Stimulated activated CD8-positive, alpha-beta memory T cell treated with anti-CD3 and anti-CD28 coated beads, Interleukin-7, amount 100 ng/mL, for 24 hours (primary cell): ENCODE measurements at places on chromosomes 2 and 18.

DNA sequence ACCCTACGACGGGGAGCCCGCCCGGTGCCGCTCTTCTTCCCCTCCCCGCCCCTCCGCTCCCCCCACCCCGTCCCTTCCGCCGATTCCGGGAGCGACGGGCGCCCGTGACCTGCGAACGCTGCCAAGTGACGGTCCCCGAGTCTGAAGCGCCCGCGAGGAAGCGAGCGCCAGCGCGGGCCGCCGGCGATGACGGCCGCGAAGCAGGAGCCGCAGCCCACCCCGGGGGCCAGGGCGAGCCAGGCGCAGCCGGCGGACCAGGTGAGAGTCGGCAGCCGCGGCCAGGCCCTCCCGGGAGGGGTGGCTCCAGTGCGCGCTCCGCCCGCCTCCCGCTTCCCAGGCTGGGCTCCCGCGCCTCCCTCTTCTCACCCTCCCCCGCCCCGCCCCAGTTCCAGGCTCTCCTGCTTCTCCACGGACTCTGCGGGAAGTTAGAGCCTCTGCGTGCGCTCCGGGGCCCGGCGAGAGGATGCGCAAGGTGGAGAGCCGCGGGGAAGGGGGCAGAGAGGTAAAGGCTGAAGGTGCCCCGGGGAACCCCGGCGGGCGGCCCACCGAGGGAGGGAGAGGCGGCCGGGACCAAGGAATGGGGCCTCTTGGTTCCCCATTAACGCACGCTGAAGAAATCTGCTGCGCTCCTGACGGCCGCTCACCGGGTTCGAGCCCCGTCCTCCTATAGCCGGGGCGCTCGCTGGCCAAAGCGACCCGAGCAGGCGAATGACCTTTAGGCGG lies 719.5 kb downstream of the DPP10 start:
- no peak for DNase-seq

DNA sequence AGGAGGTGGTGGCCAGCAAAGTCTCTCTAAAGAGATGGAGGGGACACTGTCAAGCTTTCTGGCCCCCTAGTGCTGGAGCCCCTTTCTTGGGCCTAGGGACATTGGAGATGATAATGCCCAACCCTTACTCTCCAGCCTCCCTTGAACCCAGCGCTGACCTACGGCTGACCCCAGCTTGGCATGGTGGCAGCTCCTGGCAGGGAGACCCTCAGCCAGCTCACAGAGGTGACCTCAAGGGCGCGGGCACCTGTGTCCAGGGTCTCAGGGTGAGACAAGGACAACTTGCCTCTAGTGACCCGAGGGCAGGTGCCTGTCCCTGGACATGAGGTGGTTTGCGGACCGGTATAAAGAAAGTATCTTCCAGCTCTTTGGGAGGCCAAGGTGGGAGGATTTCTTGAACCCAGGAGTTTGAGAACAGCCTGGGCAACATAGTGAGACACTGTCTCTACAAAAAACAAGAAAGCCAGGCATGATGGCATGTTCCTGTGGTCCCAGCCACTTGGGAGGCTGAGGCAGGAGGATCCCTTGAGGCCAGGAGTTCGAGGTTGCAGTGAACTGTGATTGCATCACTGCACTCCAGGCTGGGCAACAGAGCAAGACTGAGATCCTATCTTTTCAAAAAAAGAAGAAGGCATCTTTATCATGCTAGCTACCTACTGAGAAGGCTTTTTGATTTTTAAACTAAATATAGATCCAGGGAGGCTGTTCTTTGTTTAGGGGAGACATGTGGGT lies 3.3 kb upstream of the PER2 start:
- DNase-seq, result no peak

GRCh38 chr2:101985101-101985792 lies 6.5 kb upstream of the IL1R2 start:
- DNase-seq, result no peak

GRCh38 chr18:79940126-79940813 lies 11.2 kb downstream of the SLC66A2 start:
- DNase-seq, result no peak

DNA sequence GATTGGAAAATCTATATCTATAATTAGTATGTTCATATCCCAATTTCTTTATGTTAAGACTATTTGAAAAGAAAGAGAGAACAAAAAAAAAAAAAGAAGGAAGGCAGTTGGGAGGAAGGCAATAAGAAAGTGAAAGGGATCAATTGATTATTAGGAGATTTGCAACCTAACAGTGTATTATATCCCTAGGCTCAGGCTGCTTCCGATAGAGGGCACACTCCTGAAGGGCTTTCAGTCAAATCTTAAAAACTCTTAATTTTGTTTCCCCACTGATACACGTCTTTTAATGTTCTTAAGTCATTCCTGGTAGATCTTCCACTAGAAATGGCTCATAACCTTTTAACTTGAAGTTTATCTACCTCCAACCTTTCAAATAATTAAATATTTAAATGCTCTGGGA lies 763.9 kb downstream of the BCL11A start:
- DNase-seq, result no peak

GRCh38 chr18:45650321-45650720 lies 35.0 kb downstream of the SLC14A2 start:
- DNase-seq, result no peak

DNA sequence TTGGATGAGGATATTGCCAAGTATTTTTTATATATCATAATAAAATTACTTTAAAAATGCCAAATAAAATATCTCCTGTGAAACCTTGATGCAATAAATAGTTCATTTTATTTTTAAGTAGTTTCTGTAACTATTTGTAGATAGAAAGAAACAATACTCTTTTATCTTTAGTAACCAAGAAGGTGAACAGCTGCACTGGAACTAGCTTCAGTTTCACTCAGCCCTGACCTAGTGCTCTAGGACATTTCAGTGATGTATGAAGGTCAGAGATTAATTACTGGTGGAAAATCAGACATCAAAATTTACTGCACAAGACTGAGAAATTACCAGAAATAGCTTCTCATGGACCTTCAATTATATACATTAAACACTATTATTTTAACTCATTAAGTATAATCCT lies 1305.0 kb downstream of the CNTNAP5 start:
- DNase-seq, result no peak

GRCh38 chr2:60882971-60883753 lies 1.8 kb downstream of the REL start:
- DNase-seq, result no peak

- DNase-seq, result no peak
These were observed 99.1 kb upstream of the PELI1 start for GRCh38 chr2:64243081-64244036.

DNA sequence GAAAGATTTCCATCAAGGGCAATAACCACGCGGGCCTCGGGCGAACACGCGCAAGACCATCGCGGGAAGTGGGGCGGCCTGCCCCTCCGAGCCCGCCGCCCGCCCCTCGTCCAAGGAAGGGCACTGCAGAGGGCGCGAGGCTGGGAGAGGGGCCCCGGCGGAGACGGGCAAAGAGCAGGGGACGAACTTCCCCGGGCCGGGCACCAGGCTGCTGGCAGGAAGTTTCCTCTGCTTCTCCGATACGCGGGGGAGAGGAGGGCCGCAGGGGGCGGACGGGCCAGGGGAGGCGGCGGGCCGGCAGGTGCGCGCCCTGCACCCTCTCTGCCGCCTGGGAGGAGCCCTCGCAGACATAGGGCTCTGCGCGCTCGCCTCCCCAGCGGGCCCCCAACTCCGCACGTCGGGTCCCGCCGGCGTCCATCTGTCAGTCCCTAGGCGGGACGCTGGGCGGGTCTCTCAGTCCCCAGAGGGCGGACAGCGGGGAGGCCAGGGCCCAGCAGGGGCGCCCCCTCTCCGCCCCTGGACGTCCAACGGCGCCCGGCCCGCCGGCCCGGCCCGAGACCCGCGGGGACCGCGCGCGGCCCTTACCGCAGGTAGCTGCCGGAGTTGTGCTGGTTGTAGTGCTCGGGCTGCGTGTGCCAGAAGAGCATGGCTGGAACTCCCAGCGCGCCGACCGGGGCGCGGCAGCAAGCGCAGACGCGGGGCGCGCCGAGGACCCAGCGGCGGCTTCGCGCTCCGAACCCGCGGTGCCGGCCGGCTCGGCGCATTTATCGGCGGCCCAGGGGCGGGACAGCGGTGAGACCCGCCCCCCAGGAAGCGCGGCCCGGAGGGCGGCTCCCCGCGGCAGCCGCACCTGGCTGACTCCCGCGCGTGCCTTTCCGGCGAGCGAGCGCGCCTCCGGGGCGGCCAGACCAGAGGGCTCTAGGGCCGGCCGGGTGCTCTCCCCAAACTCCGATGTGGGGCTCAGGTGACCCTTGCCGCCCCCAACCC lies at the start of gene TFCP2L1:
Gene TFCP2L1, minus strand, starts transcription at position 740 of the 987 bp plus-strand sequence. Its CDS starts 93 bp downstream, at position 647.
- no peak for DNase-seq

- no peak for DNase-seq
These were observed 41.4 kb downstream of the STEAP3 start for GRCh38 chr2:119264781-119265692.

- no peak for DNase-seq
These were observed 1215.8 kb downstream of the CNTNAP5 start for GRCh38 chr2:125240870-125241269.

- no peak for DNase-seq
These were observed 395.3 kb upstream of the NXPH2 start for GRCh38 chr2:139175510-139175909.

DNA sequence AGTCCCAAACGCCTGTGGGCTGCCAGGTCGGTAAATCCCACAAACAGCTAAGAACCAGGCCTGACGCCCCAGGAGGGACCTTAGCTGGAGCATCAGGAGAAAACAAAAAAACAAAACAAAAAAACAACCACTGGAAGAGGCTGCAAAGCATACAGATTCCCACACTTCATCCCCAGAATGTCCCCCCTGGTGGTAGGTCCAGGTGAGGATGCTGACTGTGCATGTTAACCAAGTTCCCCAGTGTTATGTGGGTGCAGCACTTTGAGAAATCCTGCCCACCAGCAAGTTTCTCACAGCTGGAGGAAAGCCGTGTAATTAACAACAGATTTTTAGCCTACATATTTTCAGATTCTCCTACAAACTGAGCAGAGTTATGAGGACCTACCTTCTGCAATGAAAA lies 15.1 kb downstream of the ST3GAL5 start:
- no peak for DNase-seq

DNA sequence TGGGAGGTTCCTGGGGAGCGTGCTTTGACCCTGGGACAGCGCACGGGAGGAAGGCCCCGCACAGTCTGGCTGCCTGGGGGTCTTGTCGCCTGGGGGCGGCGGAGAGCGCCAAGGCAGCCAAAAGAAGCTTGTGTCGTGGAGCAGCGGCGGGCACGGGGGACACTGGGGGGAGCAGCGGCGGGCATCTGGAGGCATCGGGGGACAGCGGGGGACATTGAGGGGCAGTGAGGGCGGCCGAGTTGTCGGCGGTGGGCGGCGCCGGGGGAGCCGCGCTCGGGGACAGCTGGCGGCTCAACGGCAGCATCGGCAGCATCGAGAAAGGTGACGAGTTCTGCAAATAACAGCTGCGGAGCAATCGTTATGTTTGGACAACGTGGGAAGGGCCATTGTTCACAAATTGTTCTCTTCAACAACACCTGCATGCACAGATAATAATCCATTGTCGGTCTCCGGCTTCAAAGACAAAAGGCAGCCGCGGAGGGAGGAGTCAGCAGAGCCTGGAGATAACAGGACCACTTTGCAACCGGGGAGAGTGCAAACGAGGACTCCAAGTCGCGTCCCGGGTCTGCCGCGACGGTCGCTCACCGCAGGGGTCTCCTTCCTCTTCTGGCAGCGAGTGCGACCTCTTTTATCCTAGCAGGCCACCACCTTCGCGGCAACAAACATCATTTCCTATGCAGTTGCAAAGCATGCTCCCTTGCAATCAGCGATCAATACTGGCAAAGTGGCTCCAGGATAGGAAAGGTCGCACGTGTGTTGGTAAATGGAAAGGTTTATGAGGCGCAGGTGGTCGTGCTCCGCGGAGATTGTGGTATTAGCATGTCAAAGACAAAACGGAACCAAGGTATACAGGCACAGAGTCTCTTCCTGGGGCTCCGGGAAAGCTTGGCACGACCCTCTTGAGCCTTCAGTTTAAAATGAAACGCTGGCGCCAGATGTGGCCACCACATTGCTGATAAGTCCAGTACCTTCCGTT lies 132.3 kb upstream of the DLX2 start:
- no peak for DNase-seq

- DNase-seq, result no peak
These were observed 166.7 kb upstream of the EPAS1 start for GRCh38 chr2:46130511-46130910.

DNA sequence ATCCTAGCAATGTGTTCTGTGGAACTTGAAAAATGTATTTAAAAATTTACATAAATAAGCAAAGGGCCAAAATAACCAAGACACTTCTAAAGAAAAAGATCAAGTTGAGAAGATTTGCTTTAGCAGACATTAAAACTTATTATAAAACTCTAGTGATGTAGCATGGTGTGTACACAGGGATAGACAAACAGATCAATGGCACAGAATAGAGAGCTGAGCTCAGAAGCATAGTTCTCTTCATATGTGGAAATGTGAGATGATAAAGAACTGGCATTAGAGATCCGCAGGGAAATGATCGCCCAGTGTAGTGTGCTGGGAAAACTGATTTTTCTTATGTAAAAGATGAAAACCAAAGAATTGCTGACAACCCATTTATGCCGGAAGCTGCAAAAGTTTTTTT lies 39.4 kb downstream of the SERPINB8 start:
- DNase-seq, result no peak

GRCh38 chr2:201148434-201148990 lies 32.5 kb downstream of the CFLAR start:
- no peak for DNase-seq

- DNase-seq, result no peak
These were observed 606.9 kb upstream of the NRXN1 start for GRCh38 chr2:51638811-51639210.

- DNase-seq, result no peak
These were observed 182.8 kb upstream of the MEIS1 start for GRCh38 chr2:66252109-66252508.

GRCh38 chr2:101400506-101401325 lies 13.4 kb upstream of the CREG2 start:
- DNase-seq, result no peak

DNA sequence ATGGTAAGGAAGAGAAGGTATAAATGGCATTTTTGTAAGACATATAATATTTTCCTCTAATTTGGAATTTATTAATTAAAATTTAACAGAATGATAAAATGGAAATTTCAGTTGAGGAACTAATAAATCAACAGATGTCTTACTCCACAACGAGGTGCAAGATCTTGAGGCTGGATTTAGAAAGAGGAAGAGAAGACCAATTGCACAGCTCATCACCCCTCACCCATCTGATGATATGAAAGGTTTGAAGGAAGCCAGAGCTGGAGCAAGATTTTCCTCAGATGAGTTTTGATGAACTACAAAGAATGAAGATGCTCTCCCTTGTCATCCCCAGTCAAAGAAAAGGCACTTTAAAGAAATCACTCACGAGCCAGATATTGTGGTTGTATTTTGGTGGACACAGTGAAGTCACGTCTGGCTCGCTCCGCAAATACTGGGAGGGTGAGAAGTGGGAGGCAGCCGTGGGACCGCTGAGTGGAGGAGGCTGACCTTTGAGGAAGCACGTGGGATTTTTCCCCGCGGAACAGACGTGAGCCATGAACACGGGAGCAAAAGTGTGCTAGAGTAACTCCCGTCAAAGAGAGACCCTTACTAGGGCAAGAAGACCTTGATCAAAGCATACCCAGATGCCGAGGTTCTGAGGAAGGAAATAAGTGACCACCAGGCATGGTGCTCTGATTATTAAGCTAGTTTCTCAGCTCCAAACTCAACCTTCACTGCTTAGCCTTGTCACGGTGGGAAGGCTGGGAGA lies 511.4 kb downstream of the RNF144A start:
- no peak for DNase-seq

GRCh38 chr2:146979746-146980145 lies 865.1 kb upstream of the ACVR2A start:
- no peak for DNase-seq
